HepG2 (cell line): ENCODE measurements at places on chromosomes 11 and 22. TPM values are rescaled to one million over a fixed set of nuclear protein-coding genes. Genes with fewer than 3 reads are reported as not detected.
A peak's percentile ranks its signal among the peaks of the same experiment; 100 is the strongest.

RASL10A gene
- total RNA-seq, result 0.22 TPM in 1 of 2 replicates, not detected in the other

CBX6 gene
- 4.7 and 6.5 TPM in 2 replicates for total RNA-seq

IFTAP gene
- total RNA-seq, result 29.4 and 40.4 TPM in 2 replicates

SHANK2 gene
- total RNA-seq, result 10.2 and 10.5 TPM in 2 replicates

SFI1 gene
- 6.2 and 20.5 TPM in 2 replicates for total RNA-seq

SCUBE2 gene
- total RNA-seq, result not detected in 2 replicates

HTR3B gene
- total RNA-seq, result 1.7 and 2.2 TPM in 2 replicates

ANKK1 gene
- total RNA-seq, result 0.04 TPM in 1 of 2 replicates, not detected in the other

VSIG10L2 gene
- not detected in 2 replicates for total RNA-seq

DNA sequence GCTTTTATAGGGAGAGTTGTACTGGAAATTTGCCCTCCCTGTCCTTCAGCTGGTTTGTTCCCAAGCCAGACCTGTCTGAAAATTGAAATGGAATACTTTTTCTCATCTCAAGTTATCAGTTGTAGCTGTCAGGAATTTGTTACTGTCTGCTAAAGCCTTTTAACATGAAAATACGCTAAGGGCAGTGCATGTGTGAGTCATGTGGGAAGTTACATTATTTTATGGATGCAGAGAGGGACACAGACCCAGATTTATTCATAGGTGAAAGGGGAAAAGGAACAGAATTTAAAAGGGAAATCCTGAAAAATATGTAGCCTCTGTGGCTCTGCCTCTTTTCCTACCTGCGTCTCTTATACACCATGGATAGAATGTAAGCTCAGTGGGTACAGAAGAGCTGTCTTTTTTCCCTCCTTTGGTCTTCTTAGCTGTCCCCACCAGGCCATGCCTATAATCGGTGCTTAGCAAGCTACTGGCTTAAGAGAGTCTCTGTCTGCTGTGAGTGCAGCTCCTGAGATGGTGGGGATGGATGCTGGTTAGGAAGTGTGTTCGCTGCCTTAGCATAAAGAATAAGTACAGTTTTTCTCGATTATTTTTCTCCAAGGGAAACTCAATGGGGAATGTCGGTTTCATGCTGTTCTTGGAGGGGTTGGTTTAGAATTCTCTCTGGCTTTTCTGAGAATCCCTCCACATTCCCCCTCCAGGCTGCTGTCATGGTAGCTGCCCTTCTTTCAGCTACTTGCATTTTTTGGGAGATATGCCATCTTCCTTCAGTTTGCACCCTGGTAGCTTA is 166.8 kb downstream of the TEAD1 start:
- no peak for DNase-seq

- DNase-seq, result peak; percentile 50
These were observed 780.9 kb downstream of the BRD1 start for GRCh38 chr22:49046546-49047361.

DNA sequence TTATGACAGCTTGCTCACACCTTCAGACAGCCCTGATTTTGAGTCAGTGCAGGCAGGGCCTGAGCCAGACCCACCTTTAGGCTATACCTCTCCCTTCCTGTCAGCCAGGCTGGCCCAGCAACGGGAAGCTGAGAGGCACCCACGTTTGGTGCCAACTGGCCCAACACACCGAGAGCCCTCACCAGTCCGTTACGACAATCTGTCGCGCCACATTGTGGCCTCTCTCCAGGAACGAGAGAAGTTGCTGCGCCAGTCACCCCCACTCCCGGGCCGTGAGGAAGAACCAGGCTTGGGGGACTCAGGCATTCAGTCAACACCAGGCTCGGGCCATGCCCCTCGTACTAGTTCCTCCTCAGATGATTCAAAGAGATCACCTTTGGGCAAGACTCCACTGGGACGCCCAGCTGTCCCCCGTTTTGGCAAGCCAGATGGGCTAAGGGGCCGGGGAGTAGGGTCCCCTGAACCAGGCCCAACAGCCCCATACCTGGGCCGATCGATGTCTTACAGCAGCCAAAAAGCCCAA is 13.1 kb downstream of the MED19 start:
- no peak for DNase-seq

GRCh38 chr22:32564170-32565001 is 89.8 kb downstream of the FBXO7 start:
- DNase-seq, result no peak

GRCh38 chr11:14973621-14974514 is 1.7 kb upstream of the CALCA start:
- DNase-seq, result no peak

GRCh38 chr11:131510662-131511061 is 140.2 kb downstream of the NTM start:
- no peak for DNase-seq

DNA sequence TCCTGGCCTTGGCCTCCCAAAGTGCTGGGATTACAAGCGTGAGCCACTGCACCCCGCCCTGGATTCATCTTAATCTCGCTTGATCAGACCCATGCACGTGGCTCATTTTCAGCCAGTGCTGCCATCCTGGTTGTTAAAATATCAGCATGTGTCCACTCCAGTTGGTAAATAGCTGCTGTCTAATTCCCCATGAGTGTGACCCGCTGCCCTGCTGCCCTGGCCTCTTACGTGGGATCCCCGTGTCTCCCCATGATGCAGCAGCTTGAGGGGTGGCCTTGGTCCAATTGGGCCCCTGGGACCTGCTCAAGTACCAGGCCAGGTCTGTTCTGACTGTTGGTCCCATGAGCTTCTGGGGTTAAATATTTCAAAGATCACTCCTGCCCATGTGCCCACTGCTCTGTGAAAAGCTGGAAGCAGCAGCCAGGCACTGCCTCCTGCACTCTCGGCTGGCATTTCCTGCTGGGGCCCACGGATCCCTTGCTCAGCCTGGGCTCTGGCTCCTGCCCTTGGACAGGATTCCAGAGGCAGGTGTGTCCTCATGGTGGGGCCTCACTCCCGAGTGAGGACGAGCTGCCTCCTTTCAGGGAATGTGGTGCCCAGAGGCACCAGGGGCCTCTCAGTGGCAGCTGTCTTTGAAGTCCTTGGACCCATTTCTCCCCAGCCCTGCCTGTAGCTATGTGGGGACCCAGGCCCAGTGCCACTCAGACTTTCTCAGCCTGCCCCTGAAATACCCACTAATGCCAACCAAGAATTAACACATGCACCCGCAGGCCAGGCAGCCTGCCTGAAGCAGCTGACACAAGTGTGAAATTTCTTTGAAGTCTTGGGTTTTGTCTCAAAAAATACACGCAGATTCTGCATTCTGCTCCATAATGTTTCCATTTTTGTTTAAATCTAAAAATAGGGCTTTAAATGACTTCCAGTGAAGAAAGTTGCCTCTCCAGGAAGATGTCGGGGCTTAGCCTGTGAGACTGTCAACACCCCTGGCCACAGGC is 38.1 kb upstream of the PRDM11 start:
- DNase-seq, result no peak

- no peak for DNase-seq
These were observed 2.4 kb downstream of the MAPK11 start for GRCh38 chr22:50267591-50268390.

DNA sequence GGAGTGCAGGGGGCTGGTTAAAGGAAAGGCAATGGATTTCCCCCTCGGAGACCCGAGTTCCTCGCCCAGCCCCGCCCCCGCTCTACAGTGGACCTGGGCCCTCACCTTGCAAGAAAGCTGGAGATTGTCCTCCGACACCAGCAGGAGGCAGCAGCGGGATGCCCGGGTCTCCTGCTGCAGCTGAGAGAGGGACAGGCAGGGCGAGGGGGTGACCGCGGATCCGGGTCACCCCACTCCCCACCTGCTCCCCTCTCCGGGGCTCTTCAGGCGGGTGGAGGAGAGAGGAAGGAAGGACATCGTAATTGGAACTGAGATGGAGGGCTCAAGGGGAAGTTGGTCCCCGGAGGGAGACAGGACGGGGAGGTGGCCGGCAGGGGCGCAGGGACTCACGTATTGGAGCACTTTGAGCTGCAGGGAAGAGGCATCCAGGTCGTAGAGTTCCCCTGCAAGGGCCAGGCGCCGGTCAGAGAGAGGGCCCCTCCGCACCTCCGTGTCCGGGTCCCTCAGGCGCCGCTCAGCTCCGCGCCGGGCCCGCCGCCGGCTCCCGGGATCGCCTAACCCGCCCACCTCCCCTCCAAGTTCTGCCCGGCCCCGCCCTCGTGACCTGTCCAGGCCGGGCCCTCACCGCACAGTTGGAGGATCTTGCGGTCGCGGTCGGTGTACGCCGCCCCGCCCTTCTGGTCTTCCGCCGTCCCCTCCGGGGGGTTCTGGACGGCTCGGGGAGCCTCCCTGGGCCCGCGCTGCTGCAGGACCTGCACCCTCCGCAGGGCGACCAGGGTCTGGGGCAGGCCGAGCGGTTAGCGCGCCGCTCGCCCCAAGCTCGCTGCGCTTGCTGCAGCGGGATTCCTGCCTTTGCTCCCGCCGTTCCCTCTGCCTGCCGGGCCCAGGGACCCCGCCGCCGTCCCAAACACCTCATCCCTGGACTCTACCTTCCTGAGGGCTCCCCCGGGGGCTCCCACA is 84.1 kb downstream of the PDE2A start:
- peak; percentile 48 for DNase-seq

- no peak for DNase-seq
These were observed 58.7 kb upstream of the SLC5A12 start for GRCh38 chr11:26780376-26781085.

DNA sequence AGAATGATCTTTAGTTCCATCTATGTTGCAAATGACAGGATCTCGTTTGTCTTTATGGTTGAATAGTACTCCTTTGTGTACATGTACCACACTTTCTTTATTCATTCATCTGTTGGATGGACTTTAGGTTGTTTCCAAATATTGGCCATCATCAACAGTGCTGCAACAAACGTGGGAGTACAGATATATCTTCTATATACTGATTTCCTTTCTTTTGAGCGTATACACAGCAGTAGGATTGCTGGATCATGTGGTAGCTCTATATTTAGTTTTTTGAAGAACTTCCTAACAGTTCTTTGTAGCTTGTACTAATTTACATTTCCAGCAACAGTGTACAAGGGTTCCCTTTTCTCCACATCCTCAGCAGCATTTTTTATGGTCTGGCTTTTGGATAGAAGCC is 407.5 kb upstream of the ANO5 start:
- no peak for DNase-seq

GRCh38 chr11:35313760-35314153 is 105.6 kb downstream of the SLC1A2 start:
- no peak for DNase-seq

GRCh38 chr11:67351275-67352005 is 1.9 kb downstream of the POLD4 start:
- no peak for DNase-seq
